ENCODE measurements at places on chromosomes 11 and 22.

GRCh38 chr11:127625402-127625801, 624.8 kb upstream of the KIRREL3 start:
- DNase-seq = no peak

DNA sequence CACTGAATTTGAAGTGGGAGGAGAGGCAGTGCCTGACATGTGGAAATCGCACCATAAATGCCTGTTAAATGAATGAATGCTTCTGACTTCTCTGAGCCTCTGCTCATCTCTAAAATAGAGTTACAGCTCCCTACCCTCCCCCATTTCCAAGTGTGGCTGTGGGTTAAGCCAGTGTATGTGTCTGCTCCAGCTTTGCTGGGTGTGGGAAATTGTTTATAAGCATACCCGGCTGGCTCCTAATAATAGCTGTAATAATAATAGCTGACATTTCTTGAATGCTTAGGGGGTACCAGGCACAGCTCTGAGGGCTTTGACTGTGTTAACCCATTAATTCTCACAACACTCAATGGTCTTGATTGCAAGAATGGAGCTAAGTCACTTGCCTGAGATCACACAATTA, 7.0 kb upstream of the FCHSD2 start:
- no peak for DNase-seq

- no peak for DNase-seq
These were observed 223.4 kb upstream of the ZBED5 start for GRCh38 chr11:11081288-11081687.

DNA sequence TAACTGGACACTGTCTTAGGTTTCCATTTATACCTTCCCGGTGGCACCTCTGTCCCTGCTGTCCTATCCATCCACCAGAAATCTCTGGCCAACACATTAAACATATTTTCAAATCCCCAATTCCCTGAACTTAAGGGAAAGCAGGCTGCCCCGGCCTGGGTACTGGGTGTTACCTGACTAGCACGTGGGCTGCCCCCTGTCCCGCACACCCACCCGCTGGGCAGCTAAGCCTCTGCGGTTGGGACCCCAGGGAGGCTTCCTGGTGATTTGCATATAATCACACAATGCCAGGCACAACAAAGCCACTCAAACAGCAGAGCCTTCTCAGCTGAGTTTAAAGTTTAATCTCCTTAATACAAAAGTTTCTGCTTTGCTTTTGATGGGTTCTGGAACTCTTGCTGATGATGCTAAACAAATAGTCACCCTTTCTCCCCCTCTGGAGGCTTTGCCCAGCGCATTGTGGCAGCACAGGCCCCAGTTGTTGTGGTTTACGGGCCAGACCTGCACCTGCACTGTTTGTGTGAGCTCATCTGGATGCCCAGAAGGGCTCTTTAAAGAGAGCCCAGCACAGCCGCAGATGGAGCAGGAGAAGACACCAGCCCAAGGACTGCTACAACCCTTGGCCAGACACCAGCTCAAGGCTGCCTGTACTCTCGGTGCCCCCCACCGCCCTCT, 59.9 kb upstream of the POU2AF1 start:
- DNase-seq = no peak

DNA sequence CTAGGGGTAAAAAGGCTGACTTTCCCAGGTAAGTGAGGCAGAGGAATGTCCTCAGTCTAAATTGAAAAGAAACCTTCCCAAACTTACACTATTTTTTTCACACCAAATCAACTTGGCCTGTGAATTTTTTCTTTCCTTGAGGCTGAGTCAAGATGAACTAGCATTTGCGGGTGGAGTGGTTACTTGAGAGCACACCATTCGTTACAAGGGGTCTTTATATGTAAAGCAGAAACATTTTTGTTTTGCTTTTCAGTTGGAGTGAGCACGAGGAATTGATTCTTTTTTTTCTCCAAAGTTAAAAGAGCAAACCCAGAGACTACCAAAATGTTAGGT, 36.4 kb downstream of the MAML2 start:
- no peak for DNase-seq

GRCh38 chr11:130705670-130706421, 210.4 kb downstream of the SNX19 start:
- DNase-seq = no peak

GRCh38 chr11:126739499-126740145, 260.9 kb downstream of the KIRREL3 start:
- DNase-seq = no peak

- no peak for DNase-seq
These were observed 187.3 kb upstream of the SYT13 start for GRCh38 chr11:45473341-45473895.

GRCh38 chr11:47886096-47886495, 37.9 kb upstream of the NUP160 start:
- DNase-seq = no peak

DNA sequence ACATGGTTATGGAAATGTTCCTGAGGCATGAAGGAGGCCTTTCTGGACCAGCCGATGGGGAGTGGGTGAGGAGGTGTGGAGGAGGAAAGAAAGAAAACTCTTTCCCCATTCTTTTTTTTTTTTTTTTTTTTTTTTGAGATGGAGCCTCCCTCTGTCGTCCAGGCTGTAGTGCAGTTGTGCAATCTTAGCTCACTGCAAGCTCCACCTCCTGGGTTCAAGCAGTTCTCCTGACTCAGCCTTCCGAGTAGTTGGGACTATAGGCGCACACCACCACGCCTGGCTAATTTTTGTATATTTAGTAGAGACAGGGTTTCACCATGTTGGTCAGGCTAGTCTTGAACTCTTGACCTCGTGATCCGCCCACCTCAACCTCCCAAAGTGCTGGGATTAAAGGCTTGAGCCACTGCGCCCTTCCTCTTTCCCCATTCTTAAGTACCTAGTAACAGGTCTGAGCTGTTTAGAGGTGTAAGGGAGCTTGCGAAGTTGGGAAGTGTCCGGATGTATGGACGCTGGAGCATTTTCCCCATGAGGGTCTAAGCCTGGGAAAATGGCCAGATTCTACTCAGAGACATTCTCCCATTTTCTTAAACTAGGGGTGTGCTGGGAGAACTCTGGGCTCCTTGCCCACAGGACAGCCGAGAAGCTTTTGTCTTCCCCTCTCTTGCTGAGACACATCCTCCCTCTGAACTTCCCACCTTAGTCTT, 135.8 kb downstream of the TEAD1 start:
- DNase-seq = no peak

GRCh38 chr22:32185821-32186220, 19.1 kb downstream of the RFPL2 start:
- DNase-seq = no peak

DNA sequence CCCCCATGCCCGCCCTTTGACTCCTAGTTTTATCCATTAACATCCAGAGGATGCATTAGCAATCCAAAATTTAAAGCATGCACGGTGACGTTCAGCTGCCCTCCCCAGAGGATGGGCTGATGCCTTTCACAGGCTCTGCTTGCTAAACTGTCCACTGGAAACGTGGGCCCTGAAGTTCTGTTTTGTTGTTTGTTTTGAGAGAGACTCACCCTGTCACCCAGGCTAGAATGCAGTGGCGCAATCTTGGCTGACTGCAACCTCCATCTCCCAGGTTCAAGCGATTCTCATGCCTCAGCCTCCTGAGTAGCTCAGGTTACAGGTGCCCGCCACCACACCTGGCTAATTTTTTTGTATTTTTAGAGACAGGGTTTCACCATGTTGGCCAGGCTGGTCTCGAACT, 39.3 kb downstream of the NFRKB start:
- no peak for DNase-seq

GRCh38 chr11:115238791-115239190, 265.4 kb downstream of the CADM1 start:
- DNase-seq = no peak

- no peak for DNase-seq
These were observed 89.4 kb downstream of the PKNOX2 start for GRCh38 chr11:125253795-125254525.

- no peak for DNase-seq
These were observed 19.9 kb upstream of the CLDN5 start for GRCh38 chr22:19543970-19544708.

DNA sequence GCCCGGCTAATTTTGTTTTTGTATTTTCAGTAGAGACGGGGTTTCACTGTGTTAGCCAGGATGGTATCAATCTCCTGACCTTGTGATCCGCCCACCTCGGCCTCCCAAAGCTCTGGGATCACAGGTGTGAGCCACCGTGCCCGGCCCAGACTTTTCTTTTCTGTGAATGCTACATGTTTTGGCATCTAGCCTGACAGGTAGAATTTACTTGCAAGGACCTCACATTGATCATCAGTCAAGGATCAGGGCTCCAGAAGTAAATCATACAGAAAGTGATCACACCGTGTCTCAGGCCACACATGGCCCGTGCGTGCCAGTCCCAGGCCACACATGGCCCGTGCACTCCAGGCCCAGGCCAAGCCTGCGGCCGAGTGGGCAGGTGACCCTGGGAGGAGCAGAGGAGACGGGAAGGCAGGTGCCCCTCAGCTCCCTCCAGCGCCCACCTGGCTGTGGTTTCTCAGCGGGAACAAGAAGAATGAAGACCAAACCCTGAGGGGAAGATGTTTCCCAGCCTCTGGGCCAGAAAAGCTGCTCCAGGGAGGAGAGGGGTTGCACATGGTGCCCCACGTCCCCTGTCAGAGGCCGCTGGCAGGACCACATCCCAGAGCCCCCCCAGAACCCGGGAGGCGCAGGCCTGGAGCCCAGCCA, 76.2 kb downstream of the BRD1 start:
- DNase-seq = no peak

DNA sequence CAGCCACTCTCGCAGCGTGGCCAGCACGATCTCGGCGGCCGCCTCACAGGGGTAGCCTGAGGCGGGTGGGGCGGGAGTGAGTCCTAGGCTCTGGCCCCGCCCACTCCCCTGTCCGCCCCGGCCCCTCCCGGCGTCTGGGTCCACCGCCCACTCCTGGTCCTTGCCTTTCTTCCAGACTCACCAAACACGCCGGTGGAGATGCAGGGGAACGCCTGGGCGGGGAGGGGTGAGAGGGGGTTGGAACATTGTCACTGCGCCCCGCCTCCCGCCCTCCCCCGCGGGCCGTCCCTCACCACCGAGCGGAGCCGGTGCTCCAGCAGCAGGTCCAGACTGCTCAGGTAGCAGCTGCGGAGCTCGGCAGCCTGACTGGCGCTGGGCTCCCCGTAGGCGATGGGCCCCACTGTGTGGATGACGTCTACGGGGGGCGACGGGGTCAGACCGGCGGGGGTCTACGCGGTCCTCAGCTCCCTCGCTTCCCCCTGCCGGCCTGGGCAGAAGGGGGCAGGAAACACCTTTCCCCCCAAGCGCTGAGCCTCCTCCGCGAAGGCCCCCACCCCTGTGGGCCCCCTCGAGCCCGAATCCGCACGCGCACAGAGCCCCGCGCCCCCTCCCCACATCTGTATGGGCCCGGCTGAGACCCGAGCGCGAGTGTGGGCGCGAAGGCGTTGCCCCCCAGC, 13.2 kb downstream of the OTUB1 start:
- DNase-seq = peak; percentile 64

- no peak for DNase-seq
These were observed 399.1 kb downstream of the LARGE1 start for GRCh38 chr22:33520904-33521780.

DNA sequence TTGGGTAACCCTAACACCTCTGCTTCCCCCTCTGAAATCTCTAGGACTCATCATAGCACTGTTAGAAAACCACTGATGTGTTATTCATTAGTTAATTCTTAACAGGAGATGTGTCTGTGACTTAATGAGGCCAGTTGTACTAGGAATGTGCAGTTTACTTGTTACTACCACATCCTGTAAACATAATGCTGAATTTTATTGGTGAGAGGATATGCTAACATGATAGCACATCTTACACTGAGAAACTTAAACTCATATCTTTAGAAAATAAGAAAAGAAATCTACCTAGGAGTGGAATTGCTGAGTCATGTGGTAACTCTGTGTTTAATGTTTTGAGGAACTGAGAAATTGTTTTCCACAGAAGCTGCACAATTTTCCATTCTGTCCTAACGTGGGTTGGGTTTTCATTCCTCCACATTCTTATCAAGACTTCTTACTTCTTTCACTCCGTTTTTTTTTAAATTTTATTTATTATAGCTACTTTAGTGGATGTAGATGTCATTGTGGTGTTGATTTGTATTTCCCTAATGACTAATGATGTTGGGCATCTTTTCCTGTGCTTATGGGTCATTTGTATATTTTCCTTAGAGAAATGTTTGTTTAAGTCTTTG, 33.7 kb downstream of the RNF121 start:
- DNase-seq = no peak

DNA sequence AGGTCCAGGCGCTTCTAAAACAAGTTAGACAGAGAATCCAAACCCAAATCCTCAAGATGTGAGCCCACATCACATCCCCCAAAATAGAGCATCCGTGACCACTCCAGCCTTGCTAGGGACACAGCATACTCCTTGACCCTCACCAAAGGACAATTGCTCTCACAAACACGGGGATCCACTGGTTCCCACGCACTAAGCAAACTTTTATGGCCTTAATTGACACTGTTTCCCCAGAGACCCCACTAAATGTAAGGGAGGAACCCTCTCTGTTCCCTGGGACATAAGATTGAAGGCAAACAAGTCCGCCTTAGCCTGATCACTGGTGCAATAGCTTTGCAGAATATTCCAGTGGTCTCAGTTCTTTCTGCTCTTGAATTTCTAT, 20.1 kb downstream of the ZNF74 start:
- DNase-seq = no peak

DNA sequence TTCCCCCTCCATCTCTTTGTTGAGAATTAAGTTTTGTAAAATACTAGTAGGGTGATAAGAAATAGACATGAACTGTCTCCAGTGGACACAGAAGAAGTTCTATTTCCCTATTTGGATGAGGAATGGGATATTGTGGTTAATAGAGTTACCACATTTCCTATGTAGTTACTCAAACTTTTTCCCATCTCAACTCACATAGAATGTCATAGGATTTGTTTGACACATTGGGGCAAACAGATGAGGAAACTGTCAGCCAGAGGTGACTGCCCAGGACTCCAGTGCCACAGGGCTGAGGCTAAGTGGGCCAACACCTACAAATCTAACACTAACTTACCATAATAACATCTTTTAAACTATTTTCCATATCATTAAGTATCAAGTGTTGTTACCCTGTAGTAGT, 58.3 kb downstream of the CCDC83 start:
- DNase-seq = no peak

GRCh38 chr11:93444617-93445073, 98.5 kb downstream of the SMCO4 start:
- DNase-seq = peak; percentile 12

DNA sequence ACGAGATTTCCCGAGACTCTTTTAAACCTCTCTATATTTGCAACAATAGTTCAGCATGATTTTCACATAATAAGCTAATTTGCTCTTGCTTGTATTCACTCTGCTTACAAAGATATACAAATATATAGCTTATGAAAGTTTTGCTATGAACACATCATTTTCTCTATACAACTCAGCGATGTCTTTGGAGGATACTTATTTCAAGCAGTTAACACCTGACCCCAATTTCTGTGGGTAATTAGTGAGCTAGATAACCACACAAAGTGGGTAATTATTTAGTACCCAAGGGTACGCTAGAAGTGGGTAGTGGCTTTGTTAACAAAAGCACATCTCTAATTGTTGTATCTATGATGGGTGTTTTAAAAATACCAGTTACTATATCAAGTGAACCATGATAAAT, 12.3 kb downstream of the BLID start:
- no peak for DNase-seq

GRCh38 chr11:103109818-103110388, 677 bp downstream of the DYNC2H1 start:
- no peak for DNase-seq

Measured in activated CD4-positive, alpha-beta T cell treated with anti-CD3 and anti-CD28 coated beads, Interleukin-2, amount 50 U/mL, for 1 hour (primary cell).